Left lung (tissue), 14 donors: ENCODE measurements at places on chromosomes 3 and 15. TPM values are rescaled to one million over a fixed set of nuclear protein-coding genes. Genes with fewer than 3 reads are reported as not detected.

GPR149 gene
- not detected for total RNA-seq

EPHB1 gene
- 1.1 TPM for total RNA-seq

LSAMP gene
- 26.3 TPM for total RNA-seq

CACNA2D2 gene
- total RNA-seq, result 86.6 TPM

EPB42 gene
- not detected for total RNA-seq

COX17 gene
- 49.6 TPM for total RNA-seq

CTXN2 gene
- total RNA-seq, result not detected

CPNE9 gene
- 0.21 TPM for total RNA-seq

RNU5B-1 gene
- not detected for total RNA-seq

SEMA6D gene
- 5.9 TPM for total RNA-seq

STRIT1 gene
- not detected for total RNA-seq

LSMEM2 gene
- 0.24 TPM for total RNA-seq

FGD5 gene
- 48.7 TPM for total RNA-seq

WDR76 gene
- total RNA-seq, result 13.4 TPM

NANOGP8 gene
- total RNA-seq, result 0.60 TPM

FGF12 gene
- 3.6 TPM for total RNA-seq

LEKR1 gene
- 0.76 TPM for total RNA-seq

CERS3 gene
- total RNA-seq, result not detected

TGM5 gene
- not detected for total RNA-seq

MYD88 gene
- 97.4 TPM for total RNA-seq

SIDT1 gene
- total RNA-seq, result 4.7 TPM

POTEB2 gene
- total RNA-seq, result not detected

CCR3 gene
- total RNA-seq, result not detected

C2CD4A gene
- 0.44 TPM for total RNA-seq

GOLGA8J gene
- total RNA-seq, result 0.31 TPM

EPHB3 gene
- total RNA-seq, result 23.7 TPM

MYRIP gene
- 0.87 TPM for total RNA-seq

NRROS gene
- 21.8 TPM for total RNA-seq

DLL4 gene
- total RNA-seq, result 10.4 TPM

A4GNT gene
- total RNA-seq, result not detected

CATSPER2 gene
- total RNA-seq, result 4.0 TPM
